ENCODE measurements at places on chromosomes 16 and 17.

GRCh38 chr17:72466199-72466598 is 345.4 kb downstream of the SOX9 start:
- peaks cover 26% of the 10 kb centered on the region for H3K4me1 ChIP-seq
- H3K36me3 ChIP-seq: no peaks in the 10 kb centered on the region
- H3K4me3 ChIP-seq: no peak overlapping the region
- H3K27ac ChIP-seq: peak overlapping the region; percentile 32
- H3K27me3 ChIP-seq: no peaks in the 10 kb centered on the region

- H3K4me1 ChIP-seq: peaks cover 47% of the 10 kb centered on the region
- no peaks in the 10 kb centered on the region for H3K27me3 ChIP-seq
- no peaks in the 10 kb centered on the region for H3K36me3 ChIP-seq
Measured at GRCh38 chr16:10578474-10579316, 1.7 kb downstream of the EMP2 start.

DNA sequence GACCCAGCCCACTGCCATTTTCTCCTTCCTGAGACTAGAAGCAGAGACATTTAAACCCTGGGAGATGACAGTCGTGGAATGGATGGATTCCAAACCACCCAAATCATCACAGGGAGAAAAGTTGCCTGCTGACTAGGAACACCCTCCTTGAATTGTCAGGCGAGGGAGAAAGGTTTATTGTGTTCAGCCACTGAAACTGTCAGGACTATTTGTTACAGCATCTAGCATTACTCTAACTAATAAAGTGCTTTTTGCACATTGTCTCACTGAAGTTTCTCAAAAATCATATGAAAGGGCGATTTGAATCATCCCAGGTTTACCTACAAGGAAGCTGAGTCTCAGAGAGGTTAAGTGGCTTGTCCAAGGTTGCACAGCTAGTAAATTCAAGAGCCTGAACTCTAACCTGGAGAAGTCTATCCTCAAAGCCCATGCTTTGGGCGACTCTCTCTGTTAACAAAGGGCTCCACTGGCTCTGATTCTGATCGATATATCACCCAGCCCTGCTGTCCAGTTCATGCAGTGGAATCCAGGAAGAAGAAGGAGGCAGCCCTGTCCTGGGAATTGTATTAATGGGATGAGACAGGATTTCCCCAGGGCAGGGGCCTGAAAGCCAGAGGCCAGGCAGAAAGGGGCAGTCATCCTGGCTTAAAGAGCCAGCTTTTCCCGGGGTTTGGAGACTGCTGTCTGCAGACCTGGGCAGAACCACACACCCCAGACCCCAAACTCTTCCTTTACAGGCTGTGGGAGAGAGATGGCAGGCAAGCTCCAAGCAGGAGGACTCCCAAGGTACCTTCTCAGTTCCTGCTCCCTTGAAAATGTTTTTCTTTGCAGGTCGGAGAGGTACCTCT is 37.5 kb downstream of the IRX3 start:
- H3K36me3 ChIP-seq: no peaks in the 10 kb centered on the region
- no peak overlapping the region for H3K27ac ChIP-seq
- DNase-seq: no peak
- peaks cover 19% of the 10 kb centered on the region for H3K27me3 ChIP-seq
- no peak overlapping the region for H3K4me3 ChIP-seq

- H3K27me3 ChIP-seq: no peaks in the 10 kb centered on the region
- peaks cover 7% of the 10 kb centered on the region for H3K4me1 ChIP-seq
- H3K27ac ChIP-seq: no peak overlapping the region
- DNase-seq: no peak
- H3K36me3 ChIP-seq: peaks cover 33% of the 10 kb centered on the region
Measured at GRCh38 chr17:81884968-81885367, 6.4 kb downstream of the ALYREF start.

DNA sequence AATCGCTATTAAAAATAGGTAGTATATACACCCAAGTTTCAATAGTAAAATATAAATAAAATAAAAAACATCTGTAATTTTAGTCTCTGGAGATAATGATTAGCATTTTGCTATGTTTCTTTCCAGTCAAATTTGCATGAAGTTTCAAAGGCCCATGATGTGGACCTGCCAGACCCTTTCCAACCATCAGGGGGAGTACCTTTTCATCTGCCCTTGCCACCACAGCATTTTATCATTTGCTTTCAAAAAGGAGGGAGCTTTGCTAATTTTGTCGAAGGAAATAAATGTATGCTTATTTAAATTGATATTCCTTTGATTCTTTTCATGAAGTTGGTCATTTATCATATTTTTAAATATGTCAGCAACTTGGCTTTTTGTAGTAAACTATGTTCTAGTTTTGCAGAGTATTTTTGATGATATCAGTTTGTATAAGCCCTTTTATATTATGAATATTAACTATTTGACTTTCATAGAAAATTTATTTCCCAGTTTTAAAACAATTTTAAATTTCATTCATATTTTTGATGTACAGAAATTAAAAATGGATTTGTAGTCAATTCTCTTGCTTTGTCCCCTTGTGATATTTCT is 115.2 kb upstream of the NETO2 start:
- H3K4me1 ChIP-seq: no peaks in the 10 kb centered on the region
- H3K27me3 ChIP-seq: no peaks in the 10 kb centered on the region
- DNase-seq: peak; percentile 46

DNA sequence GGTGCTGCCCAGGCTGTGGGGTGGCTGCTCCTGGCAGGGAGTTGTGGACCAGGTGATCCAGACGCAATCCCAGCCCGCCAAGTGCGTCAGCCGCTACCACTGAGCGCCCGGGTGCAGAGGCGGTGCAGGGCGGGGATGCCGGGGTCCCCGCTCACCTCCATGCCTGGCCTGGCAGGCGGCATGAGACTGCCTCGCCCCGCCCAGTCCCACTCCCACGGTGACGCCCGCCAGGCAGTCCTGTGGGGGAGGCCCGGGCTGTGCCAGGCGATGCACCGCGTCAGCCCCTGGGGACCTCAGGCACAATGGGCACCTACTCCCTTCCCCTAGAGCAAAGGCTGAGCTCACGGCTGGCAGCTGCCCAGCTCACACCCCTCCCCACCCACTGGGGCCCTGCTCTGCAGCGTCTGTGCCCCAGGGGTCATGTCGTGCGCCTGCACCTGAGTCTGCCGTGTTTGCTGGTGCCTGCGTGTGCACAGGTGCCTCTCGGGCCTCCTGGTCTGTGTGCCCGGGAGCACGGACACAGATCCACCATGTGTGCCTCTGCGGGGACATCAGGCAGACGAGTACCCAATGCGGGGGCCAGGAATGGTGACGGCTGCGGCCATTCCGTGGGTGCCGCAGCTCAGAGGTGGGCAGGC is 5.3 kb downstream of the RPUSD1 start:
- H3K36me3 ChIP-seq: no peaks in the 10 kb centered on the region
- no peak for DNase-seq
- H3K27ac ChIP-seq: no peak overlapping the region
- no peak overlapping the region for H3K4me3 ChIP-seq
- H3K27me3 ChIP-seq: no peaks in the 10 kb centered on the region
- no peaks in the 10 kb centered on the region for H3K4me1 ChIP-seq

GRCh38 chr17:5861854-5862253 is 208.3 kb upstream of the WSCD1 start:
- H3K4me3 ChIP-seq: no peak overlapping the region
- no peak for DNase-seq
- no peaks in the 10 kb centered on the region for H3K4me1 ChIP-seq
- no peaks in the 10 kb centered on the region for H3K27me3 ChIP-seq
- H3K36me3 ChIP-seq: no peaks in the 10 kb centered on the region

DNA sequence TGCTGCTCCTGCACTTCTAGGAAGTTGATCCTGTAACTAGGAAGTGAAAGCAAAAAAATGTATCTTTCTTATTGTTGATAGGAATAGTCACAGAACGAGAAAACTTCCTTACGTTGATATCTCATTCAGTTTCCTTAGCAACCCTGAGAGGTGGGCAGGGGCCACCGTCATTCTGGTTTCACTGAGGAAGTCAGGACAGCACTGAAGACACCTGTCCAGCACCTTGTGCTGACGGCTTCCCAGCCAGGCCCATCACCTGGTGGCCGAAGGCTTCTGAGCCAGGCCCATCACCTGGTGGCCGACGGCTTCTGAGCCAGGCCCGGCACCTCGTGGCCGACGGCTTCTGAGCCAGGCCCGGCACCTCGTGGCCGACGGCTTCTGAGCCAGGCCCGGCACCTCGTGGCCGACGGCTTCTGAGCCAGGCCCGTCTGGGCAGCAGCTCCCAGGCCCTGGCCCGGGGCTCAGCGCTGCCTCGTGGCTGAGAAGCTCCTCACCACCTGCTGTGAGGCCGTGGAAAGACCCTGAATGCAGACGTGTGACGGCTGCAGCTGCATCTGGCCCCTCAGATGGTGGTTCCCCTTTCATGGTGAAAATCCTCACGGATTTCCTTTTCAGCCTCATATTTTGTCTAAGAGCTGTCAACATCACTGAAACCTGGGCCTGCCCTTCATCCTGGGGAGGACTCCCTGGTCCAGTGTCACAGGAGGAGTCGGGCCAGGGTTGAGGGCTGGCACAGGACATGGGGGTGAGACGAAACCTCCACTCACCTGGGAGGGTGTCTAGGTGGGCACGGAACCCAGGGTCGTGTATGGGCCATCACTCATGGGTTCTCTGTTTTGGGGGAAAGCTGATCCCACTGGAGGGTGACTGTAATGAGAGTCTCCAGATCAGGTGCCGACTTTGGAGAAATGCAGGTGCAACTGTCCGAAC is 33.0 kb upstream of the ZNF750 start:
- H3K36me3 ChIP-seq: no peaks in the 10 kb centered on the region
- H3K4me3 ChIP-seq: no peak overlapping the region
- H3K27me3 ChIP-seq: no peaks in the 10 kb centered on the region
- no peak overlapping the region for H3K27ac ChIP-seq
- H3K4me1 ChIP-seq: peaks cover 13% of the 10 kb centered on the region
- DNase-seq: no peak

- peaks cover 29% of the 10 kb centered on the region for H3K4me1 ChIP-seq
- H3K27me3 ChIP-seq: no peaks in the 10 kb centered on the region
- peak; percentile 98 for DNase-seq
- H3K36me3 ChIP-seq: peaks cover 15% of the 10 kb centered on the region
Measured at GRCh38 chr17:7219812-7220592, at the start of the genes ACADVL and DLG4. TSS of gene ACADVL (plus strand) at chr17:7219938. CDS start at chr17:7219985, 47 bp downstream. TSS of gene DLG4 (minus strand) at chr17:7219836.

GRCh38 chr17:76640550-76641380 is 2.8 kb downstream of the ST6GALNAC1 start:
- no peaks in the 10 kb centered on the region for H3K36me3 ChIP-seq
- H3K27ac ChIP-seq: no peak overlapping the region
- no peak for DNase-seq
- peaks cover 24% of the 10 kb centered on the region for H3K27me3 ChIP-seq
- no peak overlapping the region for H3K4me3 ChIP-seq

GRCh38 chr17:13055131-13055530 is 37.3 kb upstream of the ELAC2 start:
- H3K27me3 ChIP-seq: peaks cover 25% of the 10 kb centered on the region
- no peaks in the 10 kb centered on the region for H3K4me1 ChIP-seq
- no peak for DNase-seq
- no peak overlapping the region for H3K27ac ChIP-seq

GRCh38 chr16:84360170-84360569 is 8.2 kb upstream of the ATP2C2 start:
- no peaks in the 10 kb centered on the region for H3K36me3 ChIP-seq
- no peak for DNase-seq
- no peak overlapping the region for H3K27ac ChIP-seq
- H3K4me3 ChIP-seq: no peak overlapping the region
- no peaks in the 10 kb centered on the region for H3K27me3 ChIP-seq

Data from GM23248 (cell line).